ENCODE measurements at places on chromosomes 4 and X.

DNA sequence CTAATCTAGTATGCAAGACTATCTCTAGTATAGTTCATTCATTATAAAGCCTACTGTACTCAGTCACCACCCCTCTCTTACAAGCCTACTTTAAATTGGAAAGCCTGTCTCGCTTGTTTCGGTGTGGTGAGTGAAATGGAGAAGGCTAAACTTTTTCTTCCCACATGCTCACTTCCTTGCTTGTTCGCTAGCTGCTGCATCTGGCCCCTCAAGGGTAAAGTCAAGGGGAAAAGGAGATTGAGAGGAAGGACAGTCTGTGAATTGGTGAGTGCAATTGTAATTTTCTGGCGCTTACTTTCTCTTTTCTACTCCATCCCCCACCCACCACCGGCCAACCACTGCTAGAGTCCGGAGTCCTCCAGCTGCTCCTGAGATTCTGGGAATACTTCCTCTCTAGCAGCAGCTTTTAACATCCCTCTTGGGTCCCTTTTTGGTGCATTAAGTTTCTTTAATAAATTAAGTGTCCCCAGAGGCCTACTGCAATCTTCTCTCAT, 12.1 kb upstream of the ARAP2 start:
- no peak for DNase-seq

DNA sequence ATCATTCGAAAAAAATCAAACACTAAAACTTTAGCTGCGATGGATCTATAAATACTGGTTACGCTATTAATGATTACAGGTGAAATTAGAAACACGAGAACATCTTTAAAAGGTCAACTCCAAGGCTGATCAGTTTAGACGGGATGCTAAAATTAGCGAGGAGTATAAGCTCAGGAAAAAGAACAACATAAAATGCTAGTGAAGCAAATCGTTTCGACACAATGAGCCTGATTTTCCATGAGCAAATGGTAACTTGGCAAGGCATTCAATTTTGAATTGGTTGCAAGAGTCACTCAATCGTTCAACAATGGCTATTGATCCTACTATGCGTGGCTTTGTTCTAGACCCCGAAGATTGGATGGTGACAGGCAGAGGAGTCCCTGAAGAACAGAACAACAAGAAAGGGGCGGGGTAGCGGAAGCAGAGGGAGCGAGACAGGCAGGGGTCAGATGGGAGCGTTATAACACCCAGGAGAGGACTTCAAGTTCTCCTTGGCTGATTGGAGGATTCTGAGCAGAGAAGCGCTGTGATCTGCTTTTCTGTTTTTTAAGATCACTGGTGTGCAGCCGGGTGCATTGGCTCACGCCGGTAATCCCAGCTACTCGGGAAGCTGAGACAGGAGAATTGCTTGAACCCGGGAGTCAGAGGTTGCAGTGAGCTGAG, 146.5 kb downstream of the RBM47 start:
- no peak for DNase-seq

DNA sequence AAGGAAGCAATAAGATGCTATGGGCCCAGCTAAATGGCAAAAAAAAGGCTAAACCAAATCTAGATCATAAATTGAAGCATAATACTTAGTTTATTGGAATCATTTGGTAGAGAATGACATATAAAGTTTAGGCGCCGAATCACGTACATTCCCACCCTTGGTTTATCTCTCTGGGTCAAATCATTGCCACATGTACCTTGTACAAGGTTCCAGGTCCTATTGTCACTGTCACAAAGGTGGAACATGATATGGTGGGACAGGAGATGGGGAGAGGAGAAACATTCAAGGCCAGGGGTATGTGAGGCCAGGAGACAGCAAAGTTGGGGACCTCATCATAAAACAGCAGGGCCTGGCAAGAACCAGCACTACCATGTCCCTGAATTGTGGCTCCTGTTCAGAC, 13.4 kb downstream of the MAML3 start:
- DNase-seq, result no peak

GRCh38 chr4:81605271-81605670, 133.6 kb upstream of the RASGEF1B start:
- no peak for DNase-seq

- no peak for DNase-seq
These were observed 40.1 kb upstream of the KLHL34 start for GRCh38 chrX:21698272-21698671.

DNA sequence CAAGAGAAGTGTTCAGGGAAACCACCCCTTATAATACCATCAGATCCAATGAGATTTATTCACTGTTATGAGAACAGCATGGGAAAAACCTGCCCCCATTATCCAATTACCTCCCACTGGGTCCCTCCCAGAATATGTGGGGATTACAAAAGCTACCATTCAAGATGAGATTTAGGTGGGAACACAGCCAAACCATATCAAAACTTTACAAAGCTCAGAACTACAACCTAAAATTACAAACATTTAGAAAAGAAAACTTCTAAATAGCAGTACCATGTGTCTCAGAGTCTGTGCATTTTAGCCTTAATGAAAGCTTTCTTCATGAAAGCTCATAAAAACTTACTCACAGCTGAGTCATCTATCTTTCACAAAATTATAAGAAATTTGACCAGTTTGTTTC, 1442.8 kb upstream of the PCDH7 start:
- no peak for DNase-seq

DNA sequence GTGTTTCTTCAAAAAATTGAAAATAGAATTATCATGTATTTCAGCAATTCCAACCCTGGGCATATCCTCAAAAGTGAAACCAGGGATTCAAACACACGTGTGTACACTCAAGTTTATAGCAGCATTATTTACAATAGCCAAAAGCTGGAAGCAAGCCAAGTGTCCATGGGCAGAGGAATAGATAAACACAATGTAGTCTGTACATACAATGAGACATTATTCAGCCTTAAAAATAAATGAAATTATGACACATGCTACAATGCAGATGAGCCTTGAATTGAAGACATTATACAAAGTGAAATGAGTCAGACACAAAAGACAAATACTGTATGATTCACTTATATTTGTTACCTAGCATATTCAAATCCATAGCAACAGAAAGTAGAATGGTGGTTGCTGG, 853.4 kb downstream of the STIM2 start:
- no peak for DNase-seq

- no peak for DNase-seq
These were observed 67.0 kb downstream of the TRMT44 start for GRCh38 chr4:8507624-8508023.

- no peak for DNase-seq
These were observed 129.0 kb downstream of the PLS3 start for GRCh38 chrX:115689931-115690330.

DNA sequence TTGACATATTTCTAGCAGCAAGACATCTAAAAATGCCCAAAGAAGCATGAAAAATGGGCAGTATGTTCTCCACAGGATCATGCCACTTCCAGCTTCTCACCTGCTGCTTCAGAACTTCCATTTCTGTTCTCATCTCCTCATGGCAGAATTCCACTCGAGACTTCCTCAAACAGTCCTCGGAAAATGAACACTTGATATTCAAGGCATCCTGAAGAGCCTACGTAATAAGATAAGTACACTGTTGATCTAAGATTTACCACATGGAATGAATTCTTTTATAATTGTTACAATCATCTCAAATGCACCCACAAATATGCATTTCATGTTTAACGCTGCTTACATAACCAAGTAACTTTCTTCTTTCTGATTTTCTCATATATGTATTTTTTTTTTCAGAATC, 14.1 kb downstream of the TNIP3 start:
- no peak for DNase-seq

DNA sequence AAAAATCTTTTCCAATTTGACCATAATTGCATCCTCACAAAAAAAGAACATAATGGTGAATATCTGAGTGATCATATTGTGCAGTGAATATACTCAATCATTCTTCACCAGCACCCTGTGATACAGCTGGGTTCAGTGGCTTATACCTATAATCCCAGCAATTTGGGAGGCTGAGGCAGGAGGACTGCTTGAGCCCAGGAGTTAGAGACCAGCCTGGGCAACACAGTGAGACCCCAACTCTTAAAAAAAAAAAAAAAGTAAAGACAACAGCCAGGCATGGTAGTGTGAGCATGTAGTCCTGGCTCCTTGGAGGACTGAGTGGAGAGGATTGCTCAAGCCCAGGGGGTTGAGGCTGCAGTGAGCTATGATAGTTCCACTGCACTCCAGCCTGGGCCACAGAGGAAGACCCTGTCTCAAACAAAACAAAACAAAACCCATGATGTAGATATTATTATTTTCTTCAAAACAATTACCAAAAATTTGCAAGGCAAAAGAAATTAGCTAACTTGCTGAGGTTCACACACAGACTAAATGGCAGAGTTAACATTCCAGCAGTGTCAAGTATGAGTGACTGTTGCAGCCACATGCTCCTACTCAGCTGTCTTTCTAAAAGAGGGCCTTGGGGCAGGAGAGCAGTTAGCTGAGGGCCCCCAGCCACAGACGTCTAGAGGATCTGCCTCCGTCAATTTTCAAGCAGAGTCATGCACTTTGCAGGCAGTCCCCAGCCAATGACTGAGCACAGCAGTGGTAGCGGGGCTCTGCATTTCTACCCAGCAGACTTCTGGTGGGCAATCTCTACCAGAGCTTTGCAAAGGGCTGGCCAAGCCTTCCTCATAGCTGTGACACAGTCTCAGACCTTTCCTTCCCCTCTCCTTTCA, 33.4 kb downstream of the ADGRA3 start:
- no peak for DNase-seq

GRCh38 chr4:42398171-42398870, 1.0 kb downstream of the SHISA3 start:
- no peak for DNase-seq

DNA sequence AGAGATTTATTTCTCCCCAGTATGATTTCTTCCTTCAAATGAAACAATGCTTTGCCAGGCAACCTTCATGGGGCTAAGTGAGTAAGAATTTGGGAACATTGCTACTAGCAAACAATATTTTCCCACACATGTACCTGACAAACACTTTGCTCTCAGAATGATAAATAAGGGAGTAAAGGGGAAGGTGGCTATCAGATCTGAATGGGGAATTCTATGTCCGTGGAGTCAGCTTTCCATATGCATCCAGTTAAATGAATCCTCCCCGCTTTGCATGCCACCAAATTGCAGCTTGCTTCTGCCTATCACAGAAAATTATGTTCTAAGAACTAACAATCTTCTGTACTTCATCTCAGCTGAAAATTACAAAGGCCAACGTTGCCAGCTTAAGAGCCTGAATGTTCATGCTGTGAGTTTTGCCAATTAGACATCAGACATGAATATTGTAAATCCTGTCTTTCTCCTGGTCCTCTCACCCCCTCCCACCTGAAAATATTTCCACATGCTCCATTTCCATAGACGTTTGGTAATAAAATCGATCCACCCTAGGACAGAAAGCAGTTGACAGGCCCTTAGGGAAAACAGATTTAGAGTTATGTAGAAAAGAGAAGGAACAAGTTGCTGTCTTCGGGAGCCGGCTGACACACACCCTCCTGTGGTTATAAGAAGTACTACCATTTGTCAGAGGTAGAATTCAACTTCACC, 6.3 kb downstream of the MEPE start:
- no peak for DNase-seq

GRCh38 chr4:13484749-13485221, 645 bp upstream of the RAB28 start:
- no peak for DNase-seq

DNA sequence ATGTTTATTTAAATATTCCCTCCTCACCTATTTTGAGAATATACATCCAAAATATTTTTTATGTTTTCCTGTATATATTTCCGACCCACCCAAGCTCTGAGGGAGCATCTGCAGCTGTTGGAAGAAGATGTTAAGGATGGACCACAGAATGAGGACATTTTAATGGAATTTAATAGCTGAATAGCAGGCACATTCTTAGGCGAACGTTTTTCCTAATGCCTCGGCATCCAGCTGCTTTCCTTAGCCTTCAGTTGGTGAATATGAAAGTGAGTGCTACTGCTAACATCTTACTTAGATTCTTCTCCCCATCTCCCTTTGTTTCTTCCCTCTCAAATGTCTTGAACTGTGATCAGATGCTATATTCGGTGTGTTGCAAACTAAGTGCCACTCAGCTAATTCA, 158.0 kb upstream of the CTSO start:
- no peak for DNase-seq

GRCh38 chr4:19657856-19658255, 593.8 kb upstream of the SLIT2 start:
- DNase-seq, result no peak
